KBM-7 (cell line): ENCODE measurements at places on chromosomes 4 and X.

GRCh38 chrX:49184294-49185281, 1.6 kb downstream of the PRICKLE3 start:
- peak; percentile 93 for DNase-seq

DNA sequence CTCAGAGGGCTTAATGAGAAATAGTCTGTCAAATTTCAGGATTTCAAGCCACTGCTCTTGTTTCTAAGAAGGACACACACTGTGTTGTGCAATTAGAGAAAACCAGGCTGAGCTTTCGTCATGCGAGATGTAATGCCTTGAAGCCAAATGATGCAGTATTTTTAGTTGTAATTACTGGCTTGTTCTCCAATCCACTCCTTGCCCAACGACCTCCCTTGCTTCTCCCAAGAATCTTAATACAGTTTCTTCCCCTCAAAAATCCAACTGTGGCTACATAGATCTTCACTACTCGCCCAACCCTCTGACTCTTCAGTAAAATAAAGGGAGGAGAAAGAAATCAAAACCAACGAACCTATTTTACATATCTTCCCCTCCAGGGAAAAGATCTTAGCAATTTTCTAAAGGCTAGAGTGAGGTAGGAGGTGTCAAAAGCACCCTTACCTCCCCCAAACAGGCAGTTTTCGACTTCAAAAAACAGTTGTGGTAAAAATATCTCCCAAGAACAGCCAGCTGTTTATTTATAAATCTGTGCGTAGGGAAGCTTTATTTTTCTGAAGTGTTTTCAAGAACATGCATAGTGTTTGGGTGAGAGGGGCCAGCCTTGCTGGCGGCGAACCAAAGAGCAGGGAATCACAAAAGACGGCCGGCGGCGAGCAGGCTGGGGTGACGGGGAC, 68.7 kb downstream of the MGST2 start:
- DNase-seq, result no peak

GRCh38 chr4:148332486-148332885, 109.7 kb downstream of the NR3C2 start:
- DNase-seq, result no peak

- DNase-seq, result no peak
Measured at GRCh38 chr4:1749370-1749769, 28.0 kb downstream of the TACC3 start.

GRCh38 chr4:174422893-174423256, 99.4 kb downstream of the HPGD start:
- DNase-seq, result no peak

GRCh38 chrX:47540754-47541538, 20.1 kb upstream of the ARAF start:
- DNase-seq, result peak; percentile 97

- no peak for DNase-seq
Measured at GRCh38 chrX:71167031-71167781, 22.6 kb downstream of the NLGN3 start.

- DNase-seq, result no peak
Measured at GRCh38 chrX:78513971-78514738, 145.0 kb downstream of the RTL3 start.

DNA sequence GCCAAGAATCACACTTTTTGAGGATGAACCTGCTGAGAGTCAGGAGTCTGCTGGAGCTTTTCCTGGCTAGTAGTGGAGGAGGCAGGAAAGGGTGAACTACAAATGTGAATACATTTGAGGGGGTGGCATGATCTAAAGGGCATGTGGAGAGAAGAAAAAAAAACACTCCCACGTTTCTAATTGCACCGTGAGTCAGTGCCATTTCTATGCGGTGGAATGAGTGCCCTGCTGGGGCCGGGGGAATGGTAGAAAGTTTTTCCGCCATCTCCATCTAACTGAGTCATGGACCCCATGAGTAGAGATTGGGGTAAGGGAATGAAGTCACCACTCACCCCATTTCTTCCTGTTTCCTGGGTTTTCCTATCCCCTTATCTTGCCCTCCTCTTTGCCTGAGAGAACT, 19.8 kb downstream of the BEX3 start:
- no peak for DNase-seq

DNA sequence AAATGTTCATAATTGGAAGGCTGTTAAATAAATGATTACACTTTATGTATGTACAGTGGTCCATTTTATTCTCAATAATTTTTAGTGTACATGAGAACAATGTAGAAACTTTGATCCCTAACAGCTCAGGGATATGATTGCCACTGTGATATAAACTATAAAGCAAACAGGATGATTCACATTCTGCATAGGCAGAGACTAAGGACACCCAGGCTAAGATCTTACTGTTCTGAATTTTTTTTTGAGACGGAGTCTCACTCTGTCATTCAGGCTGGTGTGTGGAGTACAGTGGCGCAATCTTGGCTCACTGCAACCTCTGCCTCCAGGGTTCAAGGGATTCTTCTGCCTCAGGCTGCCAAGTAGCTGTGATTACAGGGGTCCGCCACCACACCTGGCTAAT, 186.6 kb downstream of the PDGFC start:
- DNase-seq, result no peak

GRCh38 chrX:53479301-53479700, 45.1 kb upstream of the HSD17B10 start:
- DNase-seq, result peak; percentile 34

DNA sequence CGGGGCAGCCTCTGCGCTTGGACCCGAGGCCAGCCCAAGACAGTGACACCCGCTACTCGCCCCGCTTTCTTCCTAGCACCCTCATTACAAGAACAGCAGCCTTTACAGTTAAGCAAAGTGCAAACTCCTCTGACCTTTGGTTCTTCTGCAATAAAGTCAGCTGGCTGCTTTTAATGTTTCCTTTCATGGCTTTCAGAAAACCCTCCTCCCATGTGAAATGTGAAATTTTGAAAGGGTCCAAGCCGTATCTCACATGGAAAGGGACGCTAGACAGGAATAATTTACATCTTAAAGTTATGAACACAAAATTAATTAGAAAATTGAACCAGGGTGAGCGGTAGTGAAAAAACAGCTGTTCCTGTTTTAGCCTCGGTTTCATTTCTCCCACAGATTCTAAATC, 520.1 kb upstream of the FRG1 start:
- DNase-seq, result no peak

DNA sequence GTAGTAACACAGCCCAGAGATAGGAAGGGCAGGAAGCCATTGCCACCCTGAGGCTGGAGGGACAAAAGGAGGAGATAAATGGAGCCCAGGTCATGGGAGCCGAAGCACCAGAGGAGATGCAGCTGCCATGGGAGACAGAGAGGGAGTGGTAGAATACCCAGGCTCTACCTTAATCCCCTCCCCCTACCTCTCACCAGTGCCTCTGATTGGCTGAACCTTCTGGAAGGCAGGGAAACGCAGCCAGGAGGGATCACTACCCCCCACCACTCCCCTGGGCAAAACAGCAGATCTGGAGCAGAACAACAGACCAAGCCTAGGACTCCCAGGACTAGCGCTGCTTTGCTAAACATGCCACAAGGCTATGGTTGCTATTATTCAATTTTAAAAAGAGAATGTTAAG, 114.2 kb downstream of the ZNF827 start:
- no peak for DNase-seq

GRCh38 chr4:70614184-70614555, 14.4 kb upstream of the ENAM start:
- no peak for DNase-seq

- no peak for DNase-seq
Measured at GRCh38 chr4:141501931-141502330, 134.5 kb upstream of the IL15 start.

DNA sequence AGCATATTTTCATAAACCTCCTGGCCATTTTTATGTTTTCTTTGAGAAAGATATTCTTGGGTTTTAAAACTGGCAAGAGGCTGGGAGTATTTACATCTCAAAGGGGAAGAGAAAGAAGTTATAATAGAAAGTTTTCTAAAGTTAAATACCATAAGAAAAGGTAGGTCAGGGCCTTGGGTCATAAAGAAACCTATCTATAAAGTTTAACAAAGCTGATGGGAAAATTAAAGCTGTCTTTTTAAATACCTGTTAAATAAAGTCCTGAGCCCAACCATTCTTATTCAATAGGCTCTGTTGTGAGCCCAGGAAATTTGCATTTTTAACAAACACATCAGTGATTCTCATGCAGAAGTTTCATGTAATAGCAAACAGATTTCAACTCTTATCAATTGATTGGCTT, 451.8 kb upstream of the INTU start:
- no peak for DNase-seq

- DNase-seq, result no peak
Measured at GRCh38 chrX:139844163-139844562, 88.7 kb downstream of the ATP11C start.

DNA sequence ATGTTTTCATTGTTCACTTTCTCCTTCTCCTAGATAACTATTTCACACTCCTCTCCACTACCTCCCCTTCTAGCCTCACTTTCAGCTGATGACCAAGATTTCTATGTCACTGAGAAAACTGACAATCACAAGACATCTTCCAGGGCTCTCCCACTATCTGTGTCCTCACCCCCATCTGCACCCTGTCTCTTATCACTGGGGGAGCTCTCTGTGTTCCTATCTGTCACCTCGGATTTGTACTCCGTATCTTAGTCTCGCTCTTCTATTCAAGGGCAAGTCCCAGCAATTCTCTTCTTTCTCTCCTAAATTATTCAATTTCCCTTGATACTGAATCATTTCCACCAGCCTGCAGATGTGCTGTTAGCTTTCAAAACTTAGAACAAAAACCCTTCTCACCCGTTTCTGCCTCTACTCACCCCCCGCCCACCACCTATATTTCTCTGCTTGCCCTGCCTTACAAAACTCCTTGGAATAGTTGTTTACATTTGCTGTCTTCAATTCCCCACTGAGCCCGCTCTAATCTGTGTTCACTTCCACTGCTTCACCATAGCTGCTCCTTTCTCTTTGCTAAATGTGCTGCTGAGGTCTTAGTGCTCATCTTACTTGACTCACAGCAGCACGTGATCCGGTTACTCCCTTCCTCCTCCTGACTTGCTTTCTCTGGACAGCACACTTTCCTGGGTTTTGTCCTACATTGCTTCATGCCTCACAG, 293.2 kb downstream of the UNC5C start:
- no peak for DNase-seq

GRCh38 chr4:124904723-124905388, 192.3 kb upstream of the ANKRD50 start:
- no peak for DNase-seq

DNA sequence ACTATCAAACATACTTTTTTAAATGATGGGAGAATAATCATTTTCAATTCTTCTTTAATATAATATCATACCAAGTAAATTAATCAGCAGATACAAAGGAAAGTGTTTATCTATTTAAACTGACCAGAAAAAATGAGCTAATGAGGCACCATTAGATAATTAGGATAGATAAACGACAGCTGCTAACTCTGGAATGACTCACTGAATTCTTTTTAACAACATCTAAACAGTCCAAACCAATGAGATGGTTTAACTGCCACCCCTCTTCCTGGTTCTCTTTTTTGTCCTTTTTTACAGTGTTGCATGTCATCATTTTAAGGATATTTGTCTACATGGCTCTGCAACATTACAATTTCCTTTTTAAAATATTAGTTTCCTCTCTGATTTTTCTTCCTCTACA, 41.6 kb downstream of the UNC5C start:
- DNase-seq, result no peak

GRCh38 chr4:184014301-184014700, 109.2 kb downstream of the STOX2 start:
- DNase-seq, result no peak

DNA sequence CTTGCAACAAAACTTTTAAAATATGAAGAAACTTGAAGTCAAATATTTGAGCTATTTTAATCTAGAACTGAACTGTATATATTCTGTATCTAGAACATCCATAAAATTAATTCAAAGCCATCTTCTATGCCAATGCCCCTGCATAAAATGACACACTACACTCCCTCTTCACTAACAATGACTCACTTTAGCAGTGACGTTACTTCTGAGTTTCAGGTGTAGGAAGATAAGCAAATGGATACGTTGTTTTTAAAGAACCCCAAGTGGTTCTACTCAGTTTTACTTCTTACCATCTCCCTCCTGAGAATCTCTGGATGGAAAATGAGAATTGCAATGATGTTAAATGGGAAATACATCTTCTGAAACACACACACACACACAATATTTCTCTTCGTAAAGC, 45.2 kb downstream of the CXXC4 start:
- DNase-seq, result no peak

- no peak for DNase-seq
Measured at GRCh38 chr4:184317234-184317918, 99.7 kb upstream of the ENPP6 start.

DNA sequence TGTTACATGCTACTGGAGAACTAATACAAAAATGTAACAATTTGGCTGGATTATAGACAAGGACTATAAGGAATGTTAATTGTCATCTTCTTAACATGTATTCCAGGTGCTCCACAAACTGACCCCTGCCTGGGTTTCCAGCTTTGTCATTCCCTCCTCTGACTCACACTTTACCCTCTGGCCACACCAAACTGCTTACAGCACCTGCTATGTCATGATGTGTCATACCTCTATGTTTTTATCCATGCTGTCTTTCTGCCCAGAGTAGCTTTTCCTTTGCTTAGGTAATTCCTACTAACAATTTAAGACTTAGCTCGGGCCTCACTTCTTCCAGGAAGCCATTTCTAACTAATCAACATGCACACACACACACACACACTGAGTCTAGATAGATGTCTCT, 14.0 kb upstream of the SHROOM4 start:
- no peak for DNase-seq

- no peak for DNase-seq
Measured at GRCh38 chrX:10206317-10206716, 49.5 kb downstream of the CLCN4 start.

DNA sequence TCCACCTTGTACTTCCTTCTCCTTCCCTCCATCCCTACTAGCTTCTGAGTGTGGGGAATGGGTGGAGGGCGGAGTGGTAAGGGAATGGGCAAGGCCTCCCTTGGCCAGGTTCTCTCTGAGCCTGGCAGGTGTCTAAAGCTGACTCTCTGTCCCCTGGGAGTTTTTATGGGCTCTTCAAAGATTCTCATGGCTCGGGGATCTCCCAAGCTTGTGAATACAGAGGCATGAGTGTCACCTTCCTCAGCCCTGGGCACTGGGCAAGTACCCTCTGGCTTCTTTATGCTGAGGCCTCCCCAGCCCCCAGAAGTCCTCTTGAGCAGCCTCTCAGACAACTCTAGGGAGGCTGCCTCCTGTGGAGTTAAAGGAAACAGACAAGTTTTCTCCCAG, 32.5 kb upstream of the DDX3X start:
- no peak for DNase-seq

DNA sequence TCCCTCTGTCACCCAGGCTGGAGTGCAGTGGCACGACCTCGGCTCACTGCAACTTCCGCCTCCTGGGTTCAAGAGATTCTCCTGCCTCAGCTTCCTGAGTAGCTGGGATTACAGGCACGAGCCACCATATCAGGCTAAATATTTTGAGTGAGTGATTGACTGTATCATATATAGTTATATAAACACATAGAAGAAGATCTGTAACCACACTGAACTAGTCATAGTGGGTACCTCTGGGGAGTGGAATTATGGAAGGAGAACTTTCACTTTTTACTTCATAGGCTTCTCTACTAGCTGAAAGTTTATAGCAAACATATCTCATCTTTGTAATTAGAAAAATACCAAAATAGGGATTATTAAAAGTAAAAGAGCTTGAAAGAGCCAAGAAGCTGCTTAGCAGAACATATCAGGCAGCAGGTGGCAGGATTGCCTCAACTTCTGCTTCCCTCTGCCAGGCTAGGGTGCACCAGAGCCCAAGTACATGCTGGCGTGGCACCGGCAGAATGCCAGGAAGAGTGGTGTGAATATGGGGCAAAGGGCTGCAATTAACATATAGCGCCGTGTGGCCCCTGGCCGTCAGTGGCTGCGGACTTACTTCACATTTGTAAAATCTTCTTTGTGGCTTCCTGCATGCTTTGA, 39.5 kb upstream of the CD40LG start:
- peak; percentile 66 for DNase-seq
